PC-9 (cell line): ENCODE measurements at places on chromosomes 7 and 10. TPM values are rescaled to one million over a fixed set of nuclear protein-coding genes. Genes with fewer than 3 reads are reported as not detected.

GRCh38 chr10:28248092-28248491, 54.8 kb downstream of the MPP7 start:
- H3K36me3 ChIP-seq = no peaks in the 10 kb centered on the region
- no peak for DNase-seq
- H3K4me3 ChIP-seq = no peak overlapping the region
- no peaks in the 10 kb centered on the region for H3K4me1 ChIP-seq
- no peak overlapping the region for H3K27ac ChIP-seq
- H3K27me3 ChIP-seq = peaks cover 45% of the 10 kb centered on the region; the same call in 1 of the 2 replicates

DNA sequence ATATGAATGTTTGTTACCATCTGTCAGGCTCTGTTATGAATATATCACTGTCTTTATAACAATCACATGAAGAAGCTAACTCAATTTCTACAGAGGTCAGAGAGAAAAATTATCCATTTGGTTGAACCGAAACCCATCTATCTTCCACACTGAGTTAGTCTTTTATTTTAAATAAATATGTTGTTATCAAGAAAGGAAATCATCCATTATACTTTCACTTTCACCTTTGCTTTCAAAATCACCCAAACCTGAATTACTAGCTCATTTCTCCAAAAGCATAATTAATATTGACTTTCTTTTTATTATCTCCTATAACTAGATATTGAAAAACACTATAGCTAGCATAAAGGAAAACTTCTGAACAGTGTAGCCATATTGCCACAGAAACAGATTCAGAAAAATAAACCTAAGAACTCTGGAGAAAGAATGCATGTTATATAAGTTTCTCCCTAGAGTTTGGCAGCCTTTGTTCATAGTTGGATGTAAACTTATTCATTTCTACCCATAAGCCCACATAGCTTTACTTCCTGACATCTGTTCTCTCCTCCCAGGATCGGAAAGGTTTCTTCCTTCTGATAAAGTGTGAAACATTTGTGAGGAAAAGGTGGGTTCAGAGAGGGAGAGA, 66.0 kb downstream of the NPSR1 start:
- H3K27me3 ChIP-seq = no peaks in the 10 kb centered on the region
- 0 out of 2 replicates have a peak, but pooled peaks cover 8% of the 10 kb centered on the region for H3K4me1 ChIP-seq
- no peaks in the 10 kb centered on the region for H3K36me3 ChIP-seq

DNA sequence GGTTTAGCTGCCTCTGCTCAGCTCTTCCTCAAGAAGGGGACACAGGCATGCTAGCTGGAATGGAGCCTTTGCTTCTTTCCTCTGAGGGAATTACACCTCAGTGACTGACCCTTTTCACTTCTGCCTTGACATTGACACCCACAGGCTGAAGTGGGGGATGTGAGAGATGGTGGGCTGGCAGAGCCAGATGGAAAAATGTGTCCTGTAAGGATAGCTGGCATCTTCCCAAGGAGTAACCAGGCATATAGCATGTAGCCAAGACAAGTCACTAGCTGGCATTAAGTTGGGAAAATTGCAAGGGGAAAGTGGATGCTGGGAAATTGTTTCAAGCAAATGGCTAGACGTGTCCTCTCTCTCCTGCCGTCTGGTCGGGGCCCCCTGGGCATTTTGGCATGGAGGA, 19.9 kb downstream of the STMP1 start:
- no peak overlapping the region for H3K27ac ChIP-seq
- H3K27me3 ChIP-seq = no peaks in the 10 kb centered on the region
- H3K36me3 ChIP-seq = no peaks in the 10 kb centered on the region
- DNase-seq = no peak
- no peak overlapping the region for H3K4me3 ChIP-seq
- peaks cover 25% of the 10 kb centered on the region for H3K4me1 ChIP-seq

ELAPOR2 gene
- 10.1 and 11.0 TPM in 2 replicates for total RNA-seq

TAC1 gene
- total RNA-seq = not detected in 2 replicates

DNA sequence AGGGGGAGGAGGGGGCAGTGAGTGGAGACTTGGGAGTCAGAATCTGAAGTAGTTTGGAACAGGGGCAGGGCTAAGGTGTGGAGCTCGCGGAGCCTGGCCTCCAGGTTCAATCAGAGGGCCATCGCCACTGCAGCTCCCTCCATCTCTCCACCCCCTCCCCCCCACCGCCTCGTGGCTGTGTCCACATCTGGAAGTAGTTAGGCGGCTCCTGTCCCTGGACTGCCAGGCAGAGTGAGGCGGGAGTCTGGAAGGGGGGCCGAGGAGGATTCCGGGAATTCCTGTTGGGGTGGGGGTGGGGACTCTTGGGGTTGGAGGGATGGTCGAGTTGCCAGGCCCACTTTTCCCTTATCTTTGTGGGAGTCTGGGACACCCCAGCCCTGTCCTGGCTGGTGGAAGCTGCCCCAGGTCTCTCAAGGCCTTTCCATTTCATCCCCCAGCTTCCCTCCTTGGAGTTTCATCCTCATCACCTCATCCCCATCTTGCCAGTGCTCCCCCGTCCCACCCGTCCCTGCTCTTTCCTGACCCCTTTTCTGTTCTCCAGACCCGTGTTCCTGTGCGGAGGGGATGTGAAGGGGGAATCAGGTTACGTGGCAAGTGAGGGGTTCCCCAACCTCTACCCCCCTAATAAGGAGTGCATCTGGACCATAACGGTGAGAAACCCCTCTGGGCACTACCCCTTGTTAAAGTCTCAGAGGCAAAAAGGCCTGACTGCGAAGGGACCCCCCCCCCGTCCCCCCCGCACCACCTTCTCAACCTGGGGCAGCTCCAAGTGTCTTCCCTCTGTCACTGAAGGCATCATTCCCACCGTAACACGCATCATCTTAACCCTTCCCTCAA, 944 bp downstream of the PCOLCE start:
- DNase-seq = no peak
- H3K27me3 ChIP-seq = no peaks in the 10 kb centered on the region
- H3K4me3 ChIP-seq = no peak overlapping the region
- no peak overlapping the region for H3K27ac ChIP-seq
- H3K4me1 ChIP-seq = peaks cover 24% of the 10 kb centered on the region

RELN gene
- 0.08 and 0.48 TPM in 2 replicates for total RNA-seq

- H3K4me1 ChIP-seq = no peaks in the 10 kb centered on the region
- no peaks in the 10 kb centered on the region for H3K36me3 ChIP-seq
- no peak overlapping the region for H3K27ac ChIP-seq
- no peaks in the 10 kb centered on the region for H3K27me3 ChIP-seq
- H3K4me3 ChIP-seq = no peak overlapping the region
- DNase-seq = no peak
These were observed 93.5 kb upstream of the GJD4 start for GRCh38 chr10:35511647-35512046.

DNA sequence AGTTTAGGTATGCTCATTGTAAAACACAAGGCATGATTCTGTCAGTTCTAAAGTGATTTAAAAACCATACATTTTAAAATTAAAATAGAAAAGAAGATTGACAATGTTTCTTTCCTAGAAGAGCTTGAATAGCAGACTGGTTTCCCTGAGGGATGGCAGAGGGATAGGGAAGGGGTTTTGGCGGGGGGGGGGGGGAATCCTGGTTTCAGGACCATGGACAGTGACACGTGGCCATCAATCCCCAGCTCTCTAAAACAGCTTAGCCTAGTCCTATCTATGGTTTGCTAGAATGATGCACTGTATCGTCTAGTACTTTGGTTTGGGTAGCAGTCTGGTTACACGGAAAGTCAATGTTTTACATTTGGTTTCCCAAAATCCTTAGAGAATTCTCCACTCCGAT, 88.7 kb downstream of the PHYHIPL start:
- H3K27me3 ChIP-seq = 0 out of 2 replicates have a peak, but pooled peaks cover 3% of the 10 kb centered on the region
- H3K36me3 ChIP-seq = no peaks in the 10 kb centered on the region
- no peaks in the 10 kb centered on the region for H3K4me1 ChIP-seq

DNA sequence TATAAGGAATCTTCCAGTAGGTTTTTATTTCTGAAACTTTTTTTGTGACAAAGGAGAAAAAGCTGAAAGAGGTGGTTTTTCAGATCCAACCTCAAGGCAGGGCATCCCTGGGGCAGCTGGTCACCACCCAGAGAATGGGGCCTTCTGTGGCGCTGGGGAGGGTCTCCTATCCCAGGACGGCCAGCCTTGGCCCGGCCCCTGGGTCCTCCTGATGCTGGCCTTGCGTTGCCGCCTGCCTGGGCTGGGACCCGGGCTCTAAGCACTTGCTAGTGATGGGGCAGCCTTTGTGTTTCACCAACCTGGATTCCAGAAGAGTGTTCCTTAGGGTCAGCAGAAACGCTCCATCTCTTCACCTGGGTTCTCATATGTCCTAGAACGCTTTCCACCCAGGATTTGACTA, 16.3 kb downstream of the SHH start:
- H3K36me3 ChIP-seq = no peaks in the 10 kb centered on the region
- H3K4me3 ChIP-seq = no peak overlapping the region
- H3K27me3 ChIP-seq = peaks cover 29% of the 10 kb centered on the region; the same call in 1 of the 2 replicates

DNA sequence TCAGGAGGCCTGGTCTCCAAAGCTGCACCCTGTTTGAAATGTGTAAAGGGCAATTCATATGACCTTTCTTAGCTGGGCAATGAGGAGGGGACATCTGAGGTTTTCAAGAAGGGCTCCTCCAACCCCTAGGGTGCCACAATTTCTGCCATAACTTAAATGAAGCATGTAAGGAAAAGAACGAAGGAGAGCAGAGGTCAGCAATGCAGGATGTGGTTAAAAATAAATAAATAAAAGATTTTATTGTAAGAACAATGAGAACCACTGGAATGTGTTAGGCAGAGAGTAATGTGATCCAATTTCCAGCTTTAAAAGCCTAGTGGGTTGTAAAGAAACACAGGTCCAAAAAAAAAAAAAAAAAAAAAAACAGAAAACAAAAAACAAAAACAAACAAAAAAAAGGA, 673.1 kb downstream of the TNS3 start:
- H3K27me3 ChIP-seq = no peaks in the 10 kb centered on the region
- H3K27ac ChIP-seq = no peak overlapping the region
- H3K4me1 ChIP-seq = peaks cover 17% of the 10 kb centered on the region
- H3K36me3 ChIP-seq = no peaks in the 10 kb centered on the region

- H3K27ac ChIP-seq = no peak overlapping the region
- H3K36me3 ChIP-seq = peaks cover 82% of the 10 kb centered on the region
- no peaks in the 10 kb centered on the region for H3K4me1 ChIP-seq
- DNase-seq = peak; percentile 42
- H3K27me3 ChIP-seq = no peaks in the 10 kb centered on the region
- H3K4me3 ChIP-seq = no peak overlapping the region
These were observed 131.6 kb upstream of the KLF14 start for GRCh38 chr7:130865408-130866236.
